ENCODE measurements at places on chromosomes 4 and X.

GRCh38 chr4:150235808-150236271, 157.6 kb downstream of the DCLK2 start:
- DNase-seq = no peak

- no peak for DNase-seq
Measured at GRCh38 chrX:138874271-138874935, 162.9 kb upstream of the FGF13 start.

- DNase-seq = no peak
Measured at GRCh38 chrX:107731831-107732502, 43.6 kb downstream of the TSC22D3 start.

GRCh38 chrX:123340696-123341095, 156.6 kb downstream of the GRIA3 start:
- no peak for DNase-seq

DNA sequence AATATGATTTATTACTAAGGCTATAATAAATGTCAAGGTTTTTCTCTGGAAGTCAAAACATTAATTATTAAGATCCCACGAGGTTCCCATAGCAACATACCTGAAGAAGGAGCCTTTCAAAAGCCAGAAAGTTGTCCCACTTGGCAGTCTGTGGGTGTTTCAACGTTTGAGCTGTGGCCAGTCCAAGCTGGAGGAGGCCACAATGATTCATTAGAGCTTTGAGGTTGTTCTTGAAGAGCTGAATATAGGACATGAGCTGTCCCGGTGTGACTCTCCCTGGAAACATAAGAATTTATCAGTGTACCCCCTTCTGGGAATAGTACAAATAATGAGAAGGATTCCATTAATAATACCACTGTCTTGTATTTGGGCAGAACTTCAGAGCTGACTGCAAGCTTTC, 92.1 kb downstream of the SCFD2 start:
- DNase-seq = no peak

- no peak for DNase-seq
Measured at GRCh38 chr4:3332498-3332897, 39.7 kb downstream of the RGS12 start.

DNA sequence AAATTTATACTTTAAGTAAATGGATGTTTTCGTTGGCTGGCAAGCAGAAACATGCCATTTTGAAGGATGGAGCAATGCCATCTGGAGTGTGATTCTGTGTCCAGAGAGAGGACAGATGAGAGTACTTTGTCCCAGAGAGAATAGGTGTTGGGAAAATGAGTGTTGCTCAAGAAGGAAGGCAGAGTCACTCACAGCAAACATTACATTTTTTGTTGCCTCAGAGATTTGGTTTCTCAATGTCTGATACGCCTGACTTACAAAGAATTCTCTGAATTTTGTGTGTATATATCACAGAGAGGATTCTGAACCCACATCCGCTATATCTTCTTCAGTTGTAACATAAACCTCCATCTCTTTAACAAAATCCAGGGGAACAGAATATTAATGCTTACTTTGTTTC, 102.8 kb upstream of the PCDH18 start:
- DNase-seq = no peak

DNA sequence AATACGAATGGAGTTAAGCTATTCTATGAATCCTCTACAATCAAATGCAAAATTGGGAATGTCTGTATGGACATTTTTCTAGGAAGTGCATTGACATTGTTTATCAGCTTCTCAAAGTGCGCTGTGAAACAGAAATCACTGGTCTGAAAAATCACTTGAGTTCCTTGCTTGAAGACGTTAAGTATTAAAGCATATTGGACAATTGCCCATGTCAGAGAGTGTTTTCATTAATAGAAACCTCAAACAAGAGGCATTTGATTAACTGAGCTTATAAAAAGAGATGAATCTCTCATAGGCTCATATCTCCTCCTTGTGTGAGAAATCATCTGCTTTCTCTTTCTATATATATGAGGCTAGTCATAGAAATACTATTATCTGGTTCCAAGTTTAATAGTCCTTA, 692.1 kb upstream of the POU3F4 start:
- no peak for DNase-seq

GRCh38 chr4:154779362-154779947, 1.6 kb upstream of the RBM46 start:
- DNase-seq = no peak

DNA sequence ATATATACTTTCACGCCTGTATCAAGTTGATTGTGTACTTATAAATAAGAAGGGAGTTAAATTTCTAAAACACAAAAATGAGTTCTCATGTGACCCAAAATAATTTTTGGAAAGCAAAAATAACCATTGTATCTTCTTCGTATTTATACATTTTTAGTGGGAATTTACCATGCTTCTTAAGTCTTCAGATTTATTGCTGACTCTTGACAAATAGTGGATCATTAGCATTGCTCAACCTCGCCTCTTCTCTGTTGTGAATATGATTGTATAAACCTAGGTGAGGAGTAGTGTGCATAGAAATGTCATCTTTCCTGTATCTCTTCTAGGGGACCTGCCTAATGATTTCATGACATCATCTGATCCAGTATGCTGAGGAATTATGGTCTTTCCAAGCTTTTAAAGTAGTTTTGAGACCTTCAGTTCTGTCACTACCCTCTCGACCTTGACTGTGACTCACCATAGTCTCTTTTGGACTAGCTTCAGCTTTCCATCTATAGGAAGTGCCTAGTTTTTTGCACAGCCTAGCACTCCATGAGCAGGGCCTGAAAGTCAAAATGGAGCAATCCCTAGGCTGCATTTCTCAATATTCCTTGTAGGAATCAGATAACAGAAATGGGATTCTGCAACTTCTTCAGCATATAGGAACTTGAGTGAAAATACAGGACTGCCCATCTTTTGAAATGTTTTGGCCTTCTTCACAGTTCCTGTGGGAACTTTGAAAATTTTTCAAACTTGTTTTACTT, 157.6 kb downstream of the ARX start:
- no peak for DNase-seq

DNA sequence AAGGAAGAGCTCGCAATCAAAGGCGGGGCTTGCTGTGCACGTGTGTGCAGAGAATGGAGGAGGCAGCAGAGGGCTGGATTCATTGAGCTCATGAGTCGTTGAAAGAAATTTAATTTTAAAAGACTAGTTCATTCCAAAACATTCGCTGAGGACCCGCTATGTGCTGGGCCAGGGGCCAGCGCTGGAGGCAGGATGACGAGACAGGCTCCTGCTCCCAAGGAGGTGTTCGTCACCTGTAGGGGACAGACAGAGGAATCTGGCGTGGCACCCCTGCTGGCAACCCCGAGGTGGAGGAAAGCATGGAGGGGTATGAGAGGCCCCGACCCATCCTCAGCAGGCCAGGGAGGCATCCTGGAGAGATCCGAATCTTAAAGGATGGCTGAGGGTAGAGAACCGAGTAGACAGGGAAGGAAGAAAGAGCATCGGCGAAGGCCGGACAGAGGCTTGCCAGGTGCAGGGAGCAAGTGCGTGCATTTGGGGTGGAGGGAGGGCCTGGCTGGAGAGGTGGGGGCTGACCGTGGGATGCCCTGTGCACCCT, 96.4 kb downstream of the CPZ start:
- DNase-seq = no peak

DNA sequence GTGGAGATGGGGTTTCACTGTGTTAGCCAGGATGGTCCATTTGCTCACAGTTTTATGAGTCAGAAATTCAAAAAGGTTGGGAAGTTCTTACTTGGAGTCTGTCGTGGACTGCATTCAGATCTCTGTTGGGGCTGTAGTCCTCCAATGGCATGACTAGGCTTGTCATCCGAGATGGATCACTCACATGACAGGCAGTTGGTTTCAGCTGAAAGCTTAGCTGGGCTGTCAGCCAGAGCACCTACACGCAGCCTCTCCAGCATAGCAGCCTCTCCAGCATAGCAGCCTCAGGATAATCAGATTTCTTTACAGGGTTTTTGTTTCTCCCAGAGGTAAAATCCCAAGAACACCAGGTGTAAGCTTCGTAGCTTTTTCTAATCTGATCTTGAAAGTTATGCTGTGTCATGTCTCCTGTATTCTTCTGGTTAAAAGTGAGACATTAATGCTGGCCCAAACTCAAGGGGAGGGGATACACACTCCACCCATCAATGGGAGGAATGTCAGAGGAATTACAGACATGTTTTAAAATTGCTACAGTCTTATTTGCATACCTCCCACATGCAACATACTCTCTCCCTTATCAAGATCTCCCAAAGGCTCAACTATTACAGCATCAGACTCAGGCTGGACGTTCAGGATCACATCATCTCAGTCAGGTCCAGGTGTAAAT, 31.6 kb upstream of the SOD3 start:
- DNase-seq = no peak

- DNase-seq = no peak
Measured at GRCh38 chr4:7928711-7929110, 10.9 kb downstream of the AFAP1 start.

DNA sequence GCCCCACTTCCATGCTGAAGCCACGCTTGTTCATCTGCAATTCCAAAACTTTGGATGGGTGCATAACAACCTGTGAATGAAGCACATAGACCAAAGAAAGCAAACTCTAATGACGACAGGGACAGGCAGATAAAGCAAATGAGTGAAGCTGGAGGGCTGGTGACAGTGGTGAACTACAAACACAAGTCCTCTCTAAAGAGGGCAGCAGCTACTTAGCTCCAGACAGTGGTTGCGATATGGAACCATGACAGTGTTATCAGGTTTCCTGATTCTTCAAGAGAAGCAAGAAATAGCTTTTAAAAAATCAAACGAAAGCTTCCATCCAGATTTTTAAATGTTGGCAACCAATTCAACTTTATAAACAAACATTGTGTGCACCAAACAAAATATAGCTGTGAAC, 23.8 kb downstream of the NOX1 start:
- no peak for DNase-seq

DNA sequence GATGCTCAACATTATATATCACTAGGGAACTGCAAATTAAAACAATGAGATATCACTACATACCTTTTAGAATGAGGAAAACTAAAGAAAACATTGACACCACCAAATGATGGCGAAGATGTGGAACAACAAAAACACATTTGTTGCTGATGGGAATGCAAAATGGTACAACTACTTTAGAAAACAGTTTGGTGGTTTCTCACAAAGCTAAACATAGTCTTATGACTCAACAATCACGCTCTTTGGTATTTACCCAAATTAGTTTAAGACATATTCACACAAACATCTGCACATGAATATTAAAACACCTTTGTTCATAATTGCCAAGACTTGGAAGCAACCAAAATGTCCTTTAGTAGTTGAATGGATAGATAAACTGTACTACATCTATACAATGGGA, 53.2 kb downstream of the USO1 start:
- no peak for DNase-seq

DNA sequence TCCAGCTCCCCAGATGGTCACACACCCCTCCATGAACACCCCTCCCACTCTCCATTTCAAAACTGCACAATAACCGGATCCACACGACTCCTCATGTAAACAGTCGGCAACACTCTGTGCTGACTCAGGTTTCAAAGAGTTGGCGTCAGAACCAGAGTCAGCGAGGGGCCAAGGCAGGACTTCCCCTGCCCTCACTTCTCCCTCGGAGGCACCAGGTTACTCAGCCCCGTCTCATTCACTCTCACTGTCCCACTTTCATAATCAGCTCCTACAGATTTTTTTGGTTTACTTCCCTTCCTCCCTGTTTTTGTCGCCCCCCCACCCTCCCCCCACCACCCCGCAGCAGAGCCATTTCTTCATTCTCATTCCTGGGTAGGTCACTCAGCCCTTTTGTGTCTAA, 2.7 kb upstream of the TIMP1 start:
- no peak for DNase-seq

DNA sequence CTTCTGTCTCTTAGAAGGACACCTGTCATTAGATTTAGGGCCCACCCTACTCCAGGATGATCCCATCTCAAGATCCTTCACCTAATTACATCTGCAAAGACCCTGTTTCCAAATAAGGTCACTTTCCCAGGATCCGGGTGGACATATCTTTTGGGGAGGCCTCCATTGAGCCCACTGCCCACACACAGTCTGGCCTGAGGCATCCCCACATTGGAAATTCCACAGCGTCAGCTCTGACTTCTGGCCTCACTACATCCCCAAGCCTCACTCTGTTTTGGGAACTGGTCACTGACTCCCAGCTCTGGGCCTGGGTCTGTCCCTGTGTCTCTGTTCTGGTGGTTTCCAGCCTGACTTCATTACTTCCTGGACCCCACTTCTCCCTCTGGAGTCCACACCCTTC, 285.5 kb downstream of the CRLF2 start:
- no peak for DNase-seq

- no peak for DNase-seq
Measured at GRCh38 chr4:56531149-56531770, 25.7 kb downstream of the ARL9 start.

- no peak for DNase-seq
Measured at GRCh38 chr4:24380957-24381665, 203.2 kb downstream of the DHX15 start.

DNA sequence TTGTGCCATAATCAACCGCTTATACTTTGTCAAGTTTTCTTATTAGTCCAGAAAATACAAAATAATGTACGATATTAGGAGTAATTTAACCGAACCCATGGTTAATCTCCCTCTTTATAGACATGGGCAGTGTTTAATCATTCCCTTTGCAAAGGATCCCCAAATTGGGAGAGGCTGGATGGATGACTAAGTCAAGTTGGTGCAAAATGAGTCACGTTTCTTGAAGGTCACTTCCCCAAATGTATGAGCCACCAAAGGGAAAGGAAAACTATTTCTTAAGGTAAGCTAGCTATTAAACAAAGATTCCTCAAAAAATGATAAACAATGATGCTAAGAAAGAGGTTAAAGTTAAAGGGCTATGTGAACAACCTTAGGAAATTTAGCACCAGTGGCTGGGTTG, 17.5 kb downstream of the MAML3 start:
- DNase-seq = no peak

GRCh38 chrX:108439426-108439942, at the start of gene COL4A5:
COL4A5 (plus strand) TSS chrX:108439838; CDS start chrX:108440126, 288 bp downstream.
- no peak for DNase-seq

DNA sequence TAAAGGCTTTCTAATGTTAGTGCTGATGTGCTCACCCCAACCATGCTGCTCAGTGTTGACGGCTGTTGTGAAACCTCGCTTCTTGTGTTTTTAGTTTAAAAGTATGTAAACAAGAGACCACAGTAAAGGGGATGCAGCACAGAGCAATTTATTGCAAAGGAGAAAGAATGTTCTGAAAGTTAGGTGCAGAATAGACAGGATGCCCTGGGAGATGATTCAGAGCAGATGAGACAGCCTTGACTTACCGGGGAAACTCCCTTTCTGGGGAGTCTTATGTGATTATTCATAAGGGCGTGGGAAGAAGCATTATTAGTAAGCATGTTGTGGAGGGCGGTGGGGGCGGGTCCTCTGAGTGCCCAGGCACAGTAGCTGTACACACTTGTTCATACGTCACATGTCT, 47.7 kb downstream of the EVC start:
- DNase-seq = no peak

- DNase-seq = no peak
Measured at GRCh38 chr4:99323756-99324155, 2.6 kb upstream of the ADH1B start.

GRCh38 chr4:105234582-105234981, 87.9 kb downstream of the TET2 start:
- DNase-seq = no peak

GRCh38 chr4:31156221-31156620, 436.1 kb downstream of the PCDH7 start:
- DNase-seq = no peak
